ENCODE measurements at places on chromosomes 16 and 17.

DNA sequence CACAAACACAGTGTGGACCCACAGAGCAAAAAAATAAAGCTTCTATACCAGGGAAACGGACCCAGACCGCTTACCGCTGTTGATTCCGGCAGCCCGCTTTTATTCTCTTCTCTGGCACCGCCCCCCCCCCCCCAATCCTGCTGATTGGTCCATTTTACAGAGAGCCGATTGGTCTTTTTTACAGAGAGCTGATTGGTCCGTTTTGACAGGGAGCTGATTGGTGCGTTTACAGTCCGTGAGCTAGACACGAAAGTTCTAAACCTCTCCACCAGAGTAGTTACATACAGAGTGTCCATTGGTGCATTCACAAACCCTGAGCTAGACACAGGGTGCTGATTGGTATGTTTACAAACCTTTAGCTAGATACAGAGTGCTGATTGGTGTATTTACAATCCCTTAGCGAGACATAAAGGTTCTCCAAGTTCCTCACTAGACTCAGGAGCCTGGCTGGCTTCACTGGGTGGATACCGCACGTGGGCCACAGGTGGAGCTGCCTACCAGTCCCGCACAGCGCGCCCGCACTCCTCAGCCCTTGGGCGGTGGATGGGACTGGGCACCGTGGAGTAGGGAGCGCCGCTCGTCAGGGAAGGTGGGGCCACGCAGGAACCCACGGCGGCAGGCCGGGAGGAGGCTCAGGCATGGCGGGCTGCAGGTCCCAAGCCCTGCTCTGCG, 92.4 kb downstream of the HAPSTR1 start:
- no peak for DNase-seq

DNA sequence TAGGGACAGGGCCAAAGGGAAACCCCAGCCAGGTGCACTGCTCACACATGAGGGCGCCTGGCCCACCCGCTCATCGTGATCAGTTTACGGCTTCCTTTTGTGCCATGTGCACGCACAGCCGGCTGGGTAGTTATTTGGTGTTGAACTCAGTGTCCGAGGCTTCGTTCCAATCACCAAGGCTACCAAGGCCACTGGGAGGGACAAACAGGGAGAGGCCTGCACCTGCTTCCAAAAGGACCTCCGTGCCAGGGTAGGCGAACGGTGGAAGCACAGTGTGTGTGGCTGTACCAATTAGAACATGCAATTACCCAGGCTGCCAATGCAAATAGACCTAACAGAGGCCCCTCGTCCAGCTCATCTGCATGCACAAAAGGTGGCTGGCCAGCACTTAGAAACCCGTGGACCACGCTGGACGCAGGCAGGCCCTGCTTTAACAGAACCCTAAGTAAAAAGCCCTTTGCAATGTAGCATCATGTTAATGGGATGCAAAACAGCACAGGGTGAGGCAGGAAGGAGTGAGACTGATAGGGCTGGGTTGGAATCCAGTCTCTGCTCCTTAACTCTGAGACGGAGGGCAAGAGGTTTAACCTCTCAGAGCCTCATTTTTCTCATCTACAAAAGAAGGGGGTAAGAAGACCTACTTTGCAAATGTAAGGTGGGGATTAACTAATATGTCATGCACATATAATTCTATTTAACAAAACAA, 204.0 kb downstream of the XYLT1 start:
- no peak for DNase-seq

- DNase-seq, result no peak
These were observed 3.0 kb downstream of the HEATR9 start for GRCh38 chr17:35865412-35866340.

GRCh38 chr17:80084773-80085172, 16.6 kb upstream of the GAA start:
- DNase-seq, result no peak

DNA sequence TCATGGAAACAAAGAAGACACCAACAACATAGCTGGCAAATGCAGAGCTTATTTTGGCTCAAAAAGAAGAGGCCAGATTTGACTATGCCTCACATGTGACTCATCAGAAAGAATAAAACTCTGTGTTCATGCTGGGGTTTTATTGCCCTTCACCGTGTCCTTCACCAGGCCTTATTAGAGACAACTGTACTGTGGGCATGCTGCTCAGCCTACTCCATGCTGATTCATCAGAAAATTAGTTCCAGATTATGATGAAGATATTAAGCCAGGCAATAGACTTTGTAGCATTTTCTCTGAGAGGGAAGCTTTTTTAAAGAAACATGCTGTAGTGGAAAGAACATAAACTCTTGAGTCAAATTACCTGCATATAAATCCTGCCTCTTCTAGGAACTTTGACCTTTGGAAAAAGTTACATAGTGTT, 89.8 kb downstream of the CYB561 start:
- no peak for DNase-seq

All from CD8-positive, alpha-beta memory T cell (primary cell).